ENCODE measurements at places on chromosomes 6 and 20. TPM values are rescaled to one million over a fixed set of nuclear protein-coding genes. Genes with fewer than 3 reads are reported as not detected.

The LGSN gene
- total RNA-seq: not detected

The THBD gene
- 6.5 TPM for total RNA-seq

The ID4 gene
- 11.9 TPM for total RNA-seq

The DLK2 gene
- 1.8 TPM for total RNA-seq

The PAK5 gene
- total RNA-seq: not detected

The TMEM14B gene
- total RNA-seq: 103 TPM

The RBM12 gene
- 31.9 TPM for total RNA-seq

The RAB44 gene
- 0.13 TPM for total RNA-seq

The KCNS1 gene
- total RNA-seq: not detected

The TOP1 gene
- total RNA-seq: 54.9 TPM

The BMP2 gene
- 22.0 TPM for total RNA-seq

The HAO1 gene
- not detected for total RNA-seq

The ZMYND8 gene
- 18.8 TPM for total RNA-seq

The PI16 gene
- total RNA-seq: under 0.01 TPM

The EDN1 gene
- 3.4 TPM for total RNA-seq

The PSMB8 gene
- total RNA-seq: 73.2 TPM

The ENPP5 gene
- total RNA-seq: 1.0 TPM

The CNR1 gene
- not detected for total RNA-seq

The DEF6 gene
- total RNA-seq: 2.5 TPM

The HTR1B gene
- total RNA-seq: 0.32 TPM

The KHDRBS2 gene
- total RNA-seq: not detected

The ARMH2 gene
- total RNA-seq: not detected

The C20orf96 gene
- 12.9 TPM for total RNA-seq

The ZNF391 gene
- 3.3 TPM for total RNA-seq

The VSTM2L gene
- 6.1 TPM for total RNA-seq

The MYB gene
- 2.5 TPM for total RNA-seq

The RGS17 gene
- total RNA-seq: 12.4 TPM

The KIFC1 gene
- total RNA-seq: 31.4 TPM

The PLCB1 gene
- total RNA-seq: 4.9 TPM

The MUC22 gene
- total RNA-seq: not detected

The PPP1R16B gene
- total RNA-seq: 0.56 TPM

The ROS1 gene
- 1.4 TPM for total RNA-seq

The SEMG1 gene
- total RNA-seq: not detected

The ANKEF1 gene
- total RNA-seq: 0.72 TPM

The TRIM15 gene
- not detected for total RNA-seq

The TCP11 gene
- total RNA-seq: not detected

The SRMS gene
- total RNA-seq: not detected

The ENPP4 gene
- total RNA-seq: 0.39 TPM

All from epithelial cell of alveolus of lung (primary cell).